Stimulated activated CD8-positive, alpha-beta memory T cell treated with anti-CD3 and anti-CD28 coated beads, Interleukin-4, amount 100 ng/mL, for 24 hours (primary cell): ENCODE measurements at places on chromosomes 12 and 14.
A peak's percentile ranks its signal among the peaks of the same experiment; 100 is the strongest.

GRCh38 chr12:19848421-19848820, 409.1 kb downstream of the AEBP2 start:
- DNase-seq = no peak

DNA sequence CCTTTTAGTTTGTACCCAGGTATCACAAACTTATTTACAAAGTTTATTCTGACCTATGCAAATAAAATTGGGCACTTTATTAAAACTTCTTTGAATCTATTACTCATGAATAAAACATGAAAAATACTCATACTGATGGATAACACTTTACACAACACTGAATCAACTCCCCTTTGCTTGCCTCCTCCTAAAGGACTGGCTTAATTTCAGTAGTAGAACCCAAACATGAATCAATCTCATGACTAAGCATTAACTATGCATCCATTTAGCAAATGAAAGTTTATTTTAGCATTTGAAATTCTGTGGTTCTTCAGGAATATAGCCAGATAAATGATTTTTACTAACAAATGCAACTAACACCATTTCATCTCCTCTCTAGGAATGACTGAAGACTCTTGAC, 32.4 kb downstream of the DENND5B start:
- no peak for DNase-seq

GRCh38 chr14:73795974-73796373, 55.7 kb upstream of the PTGR2 start:
- no peak for DNase-seq

- DNase-seq = peak; percentile 30
Measured at GRCh38 chr14:65637780-65638179, 225.2 kb downstream of the FUT8 start.

GRCh38 chr14:55053500-55053899, 2.1 kb downstream of the MAPK1IP1L start:
- DNase-seq = no peak

DNA sequence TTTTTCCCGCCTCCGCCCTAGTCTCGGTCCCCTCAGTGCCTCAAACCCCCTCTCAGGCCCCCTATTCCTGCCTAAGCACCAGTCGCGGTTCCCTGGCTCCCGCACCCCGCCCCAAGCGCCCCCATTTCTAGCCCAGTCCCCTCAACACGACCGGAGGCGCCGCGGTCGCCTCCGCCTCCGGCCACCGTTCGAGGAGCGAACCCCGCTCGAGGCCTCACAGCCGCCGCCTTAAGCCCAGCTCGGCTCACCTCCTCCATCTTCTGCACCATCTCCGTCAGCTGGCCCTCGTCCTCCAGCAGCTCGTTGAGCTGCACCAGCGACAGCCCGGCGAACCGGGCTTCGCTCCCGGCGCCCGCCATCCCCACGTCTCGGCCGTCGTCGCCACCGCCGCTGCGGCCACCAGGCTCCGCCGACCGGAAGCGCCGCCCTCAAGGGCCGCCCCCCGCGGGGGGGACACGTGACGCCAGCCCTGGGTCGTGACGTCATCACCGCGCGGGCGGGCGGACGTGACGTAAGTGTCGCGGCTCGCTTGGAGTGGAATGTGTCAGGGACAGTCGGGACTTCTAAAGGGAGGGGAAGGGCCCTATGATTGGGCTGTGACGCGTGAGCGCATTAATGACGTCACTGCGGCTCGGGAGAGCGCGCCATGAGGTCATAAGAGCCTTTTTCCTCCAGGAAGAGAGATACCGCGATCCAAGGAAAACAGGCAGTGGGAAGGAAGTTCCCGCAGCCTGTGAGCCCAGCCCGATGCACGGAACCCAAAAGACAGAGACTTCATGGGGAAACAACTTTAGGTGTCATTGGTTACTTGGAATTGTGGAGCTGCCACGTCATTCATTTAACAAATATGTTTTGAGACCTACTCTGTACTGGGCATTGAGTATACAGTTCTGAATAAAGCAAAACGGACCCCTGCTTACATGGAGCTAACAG, at the start of gene VPS37B:
Gene VPS37B, minus strand, starts transcription at position 421 of the 933 bp plus-strand sequence. Its CDS starts 62 bp downstream, at position 359.
- DNase-seq = peak; percentile 80

GRCh38 chr12:52139579-52140062, 52.2 kb downstream of the KRT80 start:
- no peak for DNase-seq

- DNase-seq = no peak
Measured at GRCh38 chr12:124678421-124678893, 111.0 kb upstream of the NCOR2 start.

DNA sequence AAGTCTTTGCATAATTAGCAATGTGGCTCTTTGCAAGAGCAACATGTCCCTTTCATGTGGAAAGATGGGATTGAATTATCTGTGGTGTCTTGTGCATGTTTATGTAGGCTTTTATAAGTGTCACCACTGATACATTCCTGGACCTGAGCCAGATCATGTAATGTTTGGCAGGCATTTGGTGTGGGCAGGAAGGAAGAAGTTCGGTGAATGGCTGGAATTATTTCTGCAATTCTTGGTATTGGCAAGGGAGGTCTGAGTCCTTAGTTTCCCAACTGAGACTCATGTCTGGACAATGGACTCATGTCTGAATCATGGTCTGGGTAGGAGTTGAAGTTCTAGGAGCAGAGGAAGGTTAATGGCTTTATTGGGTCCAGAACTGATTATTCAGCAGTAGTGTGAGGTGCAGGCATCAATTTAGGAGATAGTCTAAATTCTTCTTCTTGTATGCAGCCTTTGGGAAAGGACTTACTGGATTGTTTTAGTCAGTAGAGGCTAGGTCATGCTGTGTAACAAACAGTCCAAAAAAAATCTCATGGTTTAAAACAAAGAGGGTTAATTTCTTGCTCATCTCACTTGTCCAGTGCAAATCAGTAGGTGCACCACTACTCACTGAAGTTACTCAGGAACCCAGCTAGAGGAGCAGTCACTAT, 186.5 kb upstream of the LHX5 start:
- DNase-seq = no peak

GRCh38 chr12:113422886-113423669, 898 bp downstream of the SDSL start:
- no peak for DNase-seq

- no peak for DNase-seq
Measured at GRCh38 chr12:104743202-104743580, 214.9 kb downstream of the SLC41A2 start.

DNA sequence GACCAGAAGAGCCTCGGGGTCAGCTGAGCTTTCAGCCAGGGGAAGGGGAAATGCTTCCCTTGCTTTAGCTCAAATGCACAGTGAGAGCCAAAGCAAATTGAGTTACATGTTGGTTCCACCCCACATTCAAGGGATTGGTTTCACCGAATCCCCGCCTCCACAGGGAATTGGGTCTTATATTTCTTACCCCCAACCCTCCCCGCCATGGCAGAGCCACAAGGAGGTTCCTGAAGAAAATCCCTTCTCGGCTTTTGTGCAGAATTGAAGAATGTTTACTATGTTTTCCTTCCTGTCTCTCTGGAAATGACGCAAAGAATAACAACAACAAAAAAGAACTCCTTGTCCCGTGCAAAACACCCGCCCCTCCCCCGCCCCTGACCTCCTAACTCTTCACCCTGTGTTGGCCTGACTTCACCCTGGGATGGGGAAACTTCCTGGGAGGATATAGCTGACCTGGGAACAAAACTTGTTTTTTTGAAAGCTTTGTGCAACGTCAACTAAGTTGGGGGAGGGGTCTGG, 21.9 kb upstream of the CIPC start:
- DNase-seq = no peak

DNA sequence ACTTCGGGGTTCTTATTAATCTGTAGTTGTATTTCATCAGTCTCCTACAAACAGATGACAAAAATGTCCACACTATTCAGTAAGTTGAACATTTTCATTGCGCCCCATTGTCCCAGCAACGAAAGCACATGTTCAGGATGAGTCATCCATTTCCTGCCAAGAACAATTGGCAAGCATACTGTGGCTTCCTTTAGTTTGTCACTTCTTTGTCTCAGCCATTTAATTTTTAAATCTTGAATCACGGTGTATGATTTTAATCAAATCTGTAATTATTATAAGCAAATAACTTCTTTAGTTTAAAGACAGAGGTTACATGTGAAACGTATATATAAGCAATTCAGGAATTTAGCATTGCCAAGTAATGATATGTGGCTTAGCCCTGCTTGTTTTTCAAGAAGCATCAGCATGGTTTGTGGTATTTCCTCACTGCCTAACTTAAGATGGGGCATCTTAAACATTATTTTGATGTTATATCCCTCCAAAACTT, 211.3 kb upstream of the KRR1 start:
- no peak for DNase-seq

GRCh38 chr12:15540469-15540872, 218.2 kb downstream of the PTPRO start:
- no peak for DNase-seq

- DNase-seq = no peak
Measured at GRCh38 chr14:38127356-38127755, 80.3 kb upstream of the SSTR1 start.

DNA sequence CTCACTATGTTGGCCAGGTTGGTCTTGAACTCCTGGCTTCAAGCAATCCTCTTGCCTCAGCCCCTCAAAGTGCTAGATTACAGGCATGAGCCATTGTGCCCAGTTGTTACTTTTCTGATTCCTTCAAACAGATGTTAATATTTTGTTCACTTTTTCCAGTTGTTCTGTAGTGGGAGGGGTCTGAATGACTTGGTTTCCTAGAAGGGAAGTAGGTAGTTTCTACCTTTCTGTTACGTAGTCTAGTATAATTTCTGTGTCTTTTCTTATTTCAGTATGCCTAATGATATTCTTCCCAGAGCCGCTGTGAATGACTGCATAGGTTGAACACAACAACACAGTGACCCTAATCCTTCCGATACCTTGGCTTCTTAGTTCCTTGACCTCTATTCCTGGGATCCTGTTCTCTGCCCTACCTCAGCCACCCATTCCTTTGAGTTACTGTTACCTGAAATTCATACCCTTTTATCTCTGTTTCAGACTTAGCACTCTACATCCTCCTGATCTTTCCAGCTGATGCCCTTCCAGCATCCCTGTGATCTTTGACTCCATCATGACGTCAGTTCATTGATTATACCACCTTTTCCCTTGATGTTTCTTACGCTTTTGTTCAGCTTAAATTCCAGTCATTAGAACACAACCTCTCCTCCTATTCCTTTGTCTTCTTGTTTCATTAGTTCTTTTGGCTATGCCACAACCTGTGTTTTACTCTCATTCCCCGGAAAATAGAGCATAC, 33.3 kb downstream of the RCOR1 start:
- no peak for DNase-seq
